PC-9 (cell line): ENCODE measurements at places on chromosomes 6 and 20.
A peak's percentile ranks its signal among the peaks of the same experiment; 100 is the strongest.

GRCh38 chr20:53599378-53599777 lies 5.7 kb upstream of the ZNF217 start:
- no peak for DNase-seq

DNA sequence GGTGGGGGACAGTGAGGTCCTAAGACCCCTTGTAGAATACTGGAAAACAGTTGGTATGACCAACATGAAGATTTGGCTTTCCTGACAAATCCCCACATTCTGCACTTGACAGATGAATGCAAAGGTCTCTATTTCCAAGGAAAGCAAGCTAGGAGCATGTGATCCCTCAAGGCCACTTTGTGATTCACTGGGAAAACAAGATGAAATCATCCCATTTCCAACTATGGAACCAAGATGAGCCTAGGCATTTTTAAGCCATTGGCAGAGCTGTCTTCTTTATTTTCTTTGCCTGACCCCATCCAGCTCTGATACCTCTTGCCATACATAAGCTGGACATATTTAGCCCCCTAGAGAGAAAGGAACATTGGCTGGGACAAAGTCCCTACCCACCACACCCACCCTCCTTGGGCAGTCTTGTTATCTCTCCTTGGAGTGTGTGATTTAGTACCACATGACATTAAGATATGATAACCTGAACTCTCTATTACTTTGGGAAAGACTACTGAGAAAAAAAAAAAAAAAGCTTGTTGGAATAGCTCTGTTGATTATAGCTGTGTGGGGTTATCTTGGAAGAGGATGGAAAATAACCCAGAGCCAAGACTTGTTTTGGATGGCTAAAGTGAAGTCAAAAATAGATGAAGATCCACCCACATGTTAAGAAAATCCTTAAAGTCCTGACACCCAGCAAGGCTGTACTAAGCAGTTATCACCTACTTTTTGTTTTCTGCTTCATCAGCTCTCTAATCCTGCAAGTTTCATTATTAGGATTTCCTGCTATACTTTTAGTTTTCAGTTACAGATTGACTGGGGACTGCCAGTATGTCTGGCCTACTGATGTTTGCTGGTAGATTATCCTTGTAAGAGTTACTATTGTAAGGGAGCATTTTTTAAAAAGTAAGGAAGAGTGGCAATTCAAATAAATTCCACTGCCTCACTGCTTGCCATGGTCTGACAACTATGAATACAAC lies 90.1 kb upstream of the PREP start:
- DNase-seq = no peak

DNA sequence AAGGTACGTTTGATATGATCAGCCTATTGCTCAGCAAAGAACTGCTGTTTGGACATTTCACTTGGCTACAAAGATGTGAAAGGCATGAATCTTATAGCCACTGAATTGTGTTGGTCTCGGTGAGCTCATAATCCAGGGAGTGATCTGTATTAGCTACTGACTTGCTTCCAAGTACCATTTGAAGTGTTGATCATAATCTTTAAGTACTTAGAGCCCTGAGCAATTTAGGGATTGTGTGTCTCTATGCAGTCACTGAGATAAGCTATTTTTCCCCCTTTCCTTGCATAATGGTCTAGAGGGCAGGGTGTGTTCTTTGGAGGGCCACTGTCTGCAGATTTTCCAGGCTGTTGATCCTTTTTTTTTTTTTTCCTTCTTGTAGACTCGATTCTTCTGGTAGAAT lies 393.6 kb downstream of the ESR1 start:
- DNase-seq = no peak

- no peak for DNase-seq
These were observed 471.2 kb downstream of the PKHD1 start for GRCh38 chr6:51616243-51616642.

DNA sequence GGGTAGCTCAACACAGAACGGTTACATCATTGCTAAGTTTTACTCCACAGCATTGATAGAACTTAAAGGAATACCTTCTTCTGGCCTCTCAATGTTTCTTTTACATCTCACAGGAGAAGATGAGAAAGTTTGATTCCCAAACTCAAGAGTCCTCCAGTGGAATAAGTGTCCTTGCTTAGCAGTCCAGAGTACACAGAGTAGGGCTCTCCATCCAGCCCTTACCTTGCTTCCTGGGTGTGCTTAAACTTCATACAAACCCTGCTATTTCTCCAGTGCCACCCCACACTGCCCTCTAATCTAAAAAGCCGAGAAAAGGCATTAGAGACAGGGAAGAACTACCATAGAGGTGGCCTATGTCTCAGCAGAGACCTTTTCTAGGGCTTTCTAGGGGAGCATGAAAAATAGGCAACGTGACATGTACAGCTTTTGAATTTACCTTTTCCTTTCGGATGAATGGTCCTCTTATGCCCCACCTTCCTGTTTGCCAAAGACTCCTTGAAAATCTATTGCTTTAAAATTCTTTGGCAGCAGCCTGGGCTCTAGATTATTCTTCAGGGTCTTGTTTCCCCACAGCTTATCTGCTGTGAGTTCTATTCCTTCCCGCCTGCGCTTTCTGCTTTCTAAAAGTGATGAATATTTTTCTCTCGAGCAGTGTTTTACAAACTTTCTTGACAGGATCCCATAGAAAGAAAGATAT lies 12.1 kb downstream of the ADGRF1 start:
- DNase-seq = no peak

GRCh38 chr20:8756410-8756809 lies 312.5 kb upstream of the PLCB4 start:
- DNase-seq = no peak

DNA sequence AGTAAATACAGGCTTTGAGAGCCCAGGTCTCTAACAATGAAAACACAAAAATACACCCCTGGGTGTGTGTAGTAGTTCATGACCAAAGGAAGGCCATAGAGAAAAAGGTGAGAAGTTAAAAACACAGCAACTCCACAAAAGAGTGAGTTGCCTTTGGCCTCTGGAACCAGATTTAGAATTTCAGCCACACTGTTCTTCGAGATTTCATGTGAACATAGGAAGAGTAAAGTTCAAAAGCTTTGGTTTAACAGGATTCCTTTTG lies 43.5 kb upstream of the RIN2 start:
- no peak for DNase-seq

GRCh38 chr6:166206066-166206465 lies 38.4 kb upstream of the TBXT start:
- no peak for DNase-seq

DNA sequence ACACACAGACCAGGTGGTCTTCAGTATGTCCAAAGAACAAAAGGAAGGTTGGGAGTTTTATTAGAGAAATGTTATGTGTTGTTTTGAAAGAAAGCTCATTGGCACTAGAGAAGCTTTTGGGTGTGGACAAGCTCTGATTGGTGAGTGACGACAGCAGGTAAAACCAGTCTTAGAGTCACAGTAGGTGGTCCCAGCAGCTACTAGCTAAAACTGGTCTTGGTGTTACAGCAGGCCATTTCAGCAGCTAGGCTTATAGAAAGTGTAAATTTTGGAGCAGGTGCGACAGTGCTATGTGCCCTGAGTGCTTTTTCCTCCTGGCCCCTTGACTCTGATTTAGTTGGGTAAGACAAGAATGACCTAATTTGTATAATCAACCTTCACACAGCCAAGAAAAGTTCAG lies 3.6 kb downstream of the CLDN20 start:
- DNase-seq = no peak

DNA sequence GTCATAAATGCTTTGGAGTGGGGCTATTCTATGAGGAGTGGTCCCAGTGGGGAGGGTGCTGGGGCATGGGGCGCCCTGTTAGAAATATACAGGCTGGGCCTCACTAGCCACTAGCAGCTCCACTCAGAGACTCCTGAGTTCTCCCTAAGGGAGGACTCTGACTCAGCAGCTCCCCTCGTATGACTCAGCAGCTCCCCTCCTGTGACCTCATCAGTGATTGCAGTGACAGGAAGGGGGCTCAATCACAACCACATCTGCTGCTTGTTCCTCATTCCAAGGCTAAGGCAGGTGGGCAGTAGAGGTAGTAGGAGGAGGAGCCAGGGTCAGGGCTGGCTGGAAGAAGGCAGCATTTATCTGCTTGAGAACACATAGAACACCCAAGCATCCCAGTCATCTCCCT lies 73.7 kb downstream of the PRND start:
- peak; percentile 42 for DNase-seq

DNA sequence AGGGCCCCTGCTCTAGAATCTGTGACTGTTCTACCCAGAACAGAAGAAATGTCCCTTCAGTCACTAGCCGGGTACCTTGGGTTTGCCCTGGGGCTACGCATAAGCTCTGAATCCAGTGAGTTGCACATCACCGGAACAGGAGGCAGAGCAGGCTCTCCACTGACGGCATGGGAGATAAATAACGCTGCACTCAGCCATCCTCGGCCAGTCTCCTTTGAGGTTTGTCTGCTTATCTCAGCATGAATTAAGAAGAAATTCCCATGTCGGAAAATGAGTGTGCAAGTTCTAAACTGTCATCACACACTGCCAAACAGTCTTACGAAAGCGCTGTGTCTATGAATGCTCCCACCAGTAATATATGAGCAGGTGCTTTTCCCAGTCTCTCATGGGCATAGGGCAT lies 90.8 kb downstream of the FAM50B start:
- no peak for DNase-seq

GRCh38 chr6:903761-904160 lies 210.8 kb upstream of the EXOC2 start:
- DNase-seq = no peak

- DNase-seq = no peak
These were observed 8.0 kb downstream of the STK35 start for GRCh38 chr20:2109425-2110210.

- DNase-seq = no peak
These were observed 20.4 kb upstream of the TMEM242 start for GRCh38 chr6:157343732-157344131.

- peak; percentile 93 for DNase-seq
These were observed 9.1 kb downstream of the BCL2L1 start for GRCh38 chr20:31713312-31714273.

GRCh38 chr20:32742322-32743236 lies 688 bp downstream of the COMMD7 start:
- no peak for DNase-seq

DNA sequence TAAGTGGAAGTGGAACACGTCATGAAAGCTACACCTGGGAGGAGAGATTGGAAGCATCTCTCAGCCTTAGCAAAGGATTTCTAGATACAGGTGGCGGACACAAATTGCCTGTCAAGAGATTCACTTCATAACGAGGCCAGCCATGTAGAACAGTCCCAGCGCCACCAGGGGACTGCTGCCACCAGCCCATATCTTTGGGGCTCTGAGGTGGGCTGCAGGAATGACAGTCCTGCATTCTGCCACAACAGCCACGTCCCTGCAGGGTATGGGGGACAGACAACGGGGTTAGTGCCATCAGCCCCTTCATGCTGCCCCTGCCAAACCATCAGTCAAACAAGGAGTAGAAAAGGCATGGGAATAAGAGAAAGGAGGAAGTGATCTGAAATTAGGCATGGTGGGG lies 81.2 kb upstream of the SASH1 start:
- no peak for DNase-seq

GRCh38 chr6:114407426-114408035 lies 64.7 kb upstream of the HS3ST5 start:
- no peak for DNase-seq

DNA sequence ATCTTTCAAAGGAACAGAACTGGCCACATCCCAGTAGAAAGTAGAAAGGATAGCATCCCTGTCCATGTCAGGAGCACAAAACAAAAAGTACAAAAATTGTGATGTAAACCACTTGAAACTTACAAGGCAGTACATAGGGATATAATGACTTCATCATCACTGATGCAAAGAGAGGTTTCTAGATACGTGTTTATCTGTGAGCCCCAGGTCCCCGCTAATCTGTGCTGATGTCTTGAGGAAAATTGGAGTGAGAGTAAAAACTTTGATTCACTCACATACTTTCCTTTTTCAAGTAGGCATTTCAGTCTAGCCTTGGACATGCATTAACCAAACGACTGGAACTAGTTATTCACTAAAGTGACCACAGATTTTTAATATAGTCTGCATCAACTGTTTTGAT lies 216.7 kb upstream of the QKI start:
- DNase-seq = no peak

DNA sequence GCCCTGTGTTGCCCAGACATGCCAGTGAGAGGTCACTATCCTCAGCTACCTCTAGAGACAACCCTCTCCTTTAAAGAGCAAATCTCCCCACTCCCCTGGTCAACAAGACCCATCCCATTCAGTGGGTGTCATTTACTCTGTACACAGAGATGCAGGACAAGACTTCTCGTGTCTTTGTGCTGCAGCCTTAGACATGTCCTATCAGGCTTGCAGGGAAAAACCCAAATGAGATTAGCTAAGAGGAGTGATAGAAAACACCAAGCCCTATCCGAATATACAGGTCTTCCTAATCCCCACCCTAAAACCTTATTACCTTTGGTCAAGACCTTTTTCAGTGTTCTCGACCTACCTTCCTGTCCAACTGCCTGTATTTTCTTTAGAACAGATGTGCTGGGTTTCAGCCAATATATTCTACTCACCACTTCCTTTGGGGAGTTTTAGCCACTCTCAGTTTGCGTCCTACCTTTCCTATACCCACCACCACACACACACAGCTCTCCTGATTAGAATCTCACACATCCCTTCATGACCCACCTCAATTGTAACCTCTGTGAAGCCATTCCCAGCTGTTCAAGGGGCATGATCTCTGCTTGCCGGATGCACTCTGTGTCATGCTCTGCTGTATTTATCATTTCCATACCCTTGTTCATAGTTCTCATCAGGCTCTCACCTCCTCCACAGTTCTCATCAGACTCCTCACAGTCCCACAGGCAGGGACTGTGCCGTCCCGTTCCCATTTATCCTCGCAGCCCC lies 39.7 kb downstream of the TRAM2 start:
- DNase-seq = no peak

DNA sequence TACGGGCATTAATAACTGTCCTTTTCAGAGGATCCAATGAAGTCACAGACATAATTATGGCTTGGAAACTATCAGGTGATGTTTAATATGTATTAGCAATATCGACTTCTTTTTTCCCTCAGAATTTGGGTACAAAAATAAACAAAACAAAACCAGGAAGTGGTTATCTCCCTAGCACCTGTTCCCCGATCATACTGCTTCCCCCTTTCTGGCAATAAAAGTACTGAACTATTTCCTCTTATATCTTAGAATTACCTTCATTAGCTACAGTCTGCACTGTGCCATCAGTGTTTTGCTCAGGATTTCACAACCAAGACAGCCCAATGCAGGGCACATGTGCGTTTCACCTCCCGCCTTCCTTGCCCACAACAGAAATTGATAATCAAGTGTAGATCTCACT lies 216.9 kb upstream of the BTBD3 start:
- DNase-seq = no peak

- no peak for DNase-seq
These were observed 18.5 kb downstream of the NSFL1C start for GRCh38 chr20:1448081-1448620.
